ENCODE measurements at places on chromosomes 1 and 21.

DNA sequence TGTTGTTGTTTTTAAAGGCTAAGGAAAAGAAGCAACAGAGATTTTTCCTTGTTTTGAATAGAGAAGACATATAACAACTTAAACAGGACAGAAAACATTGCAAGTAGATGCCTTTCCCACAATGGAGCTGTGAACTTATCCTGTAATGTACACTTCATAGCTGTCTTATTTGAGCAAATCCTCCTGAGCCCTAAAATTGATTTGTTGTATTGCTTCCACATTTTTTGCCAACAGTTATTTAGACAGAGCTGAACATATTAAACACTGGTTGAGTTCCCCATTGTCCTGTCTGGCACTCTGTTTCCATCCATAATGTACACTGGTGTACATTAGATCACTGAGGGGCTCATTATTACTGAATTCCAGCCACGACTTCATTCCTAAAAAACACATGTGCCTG is 32.2 kb downstream of the CACHD1 start:
- no peak for DNase-seq

DNA sequence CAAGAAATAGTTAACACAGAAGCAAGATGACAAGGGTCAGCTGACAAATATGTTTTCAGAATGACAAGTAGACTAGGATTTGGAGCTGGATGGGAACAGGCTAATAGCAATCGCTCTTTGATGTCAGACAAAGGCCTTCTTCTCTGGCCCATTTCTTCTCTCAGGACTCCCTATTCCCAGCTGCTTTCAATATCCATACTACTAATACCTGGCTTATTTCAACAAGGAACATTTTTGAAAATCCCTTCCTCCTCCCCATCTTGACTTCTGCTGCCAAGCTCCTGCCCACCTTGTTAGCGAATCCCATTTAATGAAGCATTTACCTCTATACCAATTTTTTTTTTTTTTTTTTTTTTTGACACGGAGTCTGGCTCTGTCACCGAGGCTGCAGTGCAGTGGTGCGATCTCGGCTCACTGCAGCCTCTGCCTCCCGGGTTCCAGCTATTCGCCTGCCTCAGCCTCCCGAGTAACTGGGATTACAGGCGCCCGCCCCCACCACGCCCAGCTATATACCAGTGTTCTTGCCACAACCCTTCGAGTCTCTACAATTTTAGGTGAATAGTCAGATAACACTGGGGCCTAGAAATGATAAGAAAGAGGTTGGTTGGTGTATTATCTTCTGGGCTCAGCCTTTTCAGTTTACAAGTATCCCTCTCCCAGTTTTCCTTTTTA is 68.4 kb downstream of the MACF1 start:
- DNase-seq: no peak

DNA sequence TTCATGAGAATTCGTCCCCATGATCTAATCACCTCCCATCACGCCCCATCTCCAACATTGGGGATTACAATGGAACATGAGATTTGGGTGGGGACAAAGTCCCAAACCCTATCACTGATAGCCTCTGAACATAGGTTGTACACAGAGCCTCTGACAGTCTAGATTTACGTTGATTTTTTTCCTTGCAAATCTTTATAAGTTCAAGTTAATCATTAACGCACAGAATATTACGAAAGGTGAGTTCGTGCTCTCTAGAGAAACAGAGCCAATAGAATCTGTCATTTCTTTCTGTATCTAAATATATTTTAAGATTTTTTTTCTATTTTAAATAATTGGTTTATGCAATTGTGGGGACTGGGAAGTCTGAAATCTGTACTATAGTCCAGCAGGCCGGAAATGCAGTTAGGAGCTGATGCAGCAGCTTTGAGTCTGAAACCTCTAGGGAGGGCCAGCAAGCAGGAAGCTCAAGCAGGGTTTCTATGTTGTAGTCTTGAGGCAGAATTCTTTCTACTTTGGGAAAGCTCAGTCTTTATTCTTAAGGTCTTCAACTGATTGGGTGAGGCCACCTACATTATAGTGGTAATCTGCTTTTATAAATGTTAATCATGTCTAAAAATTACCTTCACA is 61.0 kb downstream of the SELENOF start:
- DNase-seq: no peak

GRCh38 chr1:19651141-19651737 is 7.1 kb downstream of the NBL1 start:
- no peak for DNase-seq

DNA sequence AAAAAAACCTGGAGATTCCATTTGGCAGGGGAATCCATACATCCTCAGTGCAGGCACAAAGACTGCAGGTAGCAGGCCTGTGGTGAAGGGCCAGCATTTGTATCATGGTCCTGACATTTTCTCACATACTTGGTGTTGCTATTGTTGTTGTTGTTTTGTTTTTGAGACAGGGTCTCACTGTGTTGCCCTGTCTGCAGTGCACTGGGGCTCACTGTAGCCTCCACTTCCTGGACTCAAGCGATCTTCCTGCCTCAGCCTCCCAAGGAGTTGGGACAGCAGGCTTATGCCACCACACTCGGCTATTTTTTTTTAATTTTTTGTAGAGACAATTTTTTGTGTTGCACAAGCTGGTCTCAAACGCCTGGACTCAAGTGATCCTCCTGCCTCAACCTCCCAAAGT is 140.8 kb upstream of the ZNF644 start:
- no peak for DNase-seq

GRCh38 chr1:244460197-244460596 is 876 bp upstream of the CATSPERE start:
- no peak for DNase-seq

- no peak for DNase-seq
Measured at GRCh38 chr1:242245255-242245654, 246.4 kb upstream of the MAP1LC3C start.

- DNase-seq: peak; percentile 10
Measured at GRCh38 chr21:33578214-33578613, 10.3 kb downstream of the DONSON start.

- no peak for DNase-seq
Measured at GRCh38 chr1:209768354-209768774, 12.5 kb downstream of the TRAF3IP3 start.

GRCh38 chr1:212645546-212646543 is 37.3 kb downstream of the ATF3 start:
- DNase-seq: no peak

GRCh38 chr1:54995835-54996234 is 2.9 kb upstream of the BSND start:
- no peak for DNase-seq

DNA sequence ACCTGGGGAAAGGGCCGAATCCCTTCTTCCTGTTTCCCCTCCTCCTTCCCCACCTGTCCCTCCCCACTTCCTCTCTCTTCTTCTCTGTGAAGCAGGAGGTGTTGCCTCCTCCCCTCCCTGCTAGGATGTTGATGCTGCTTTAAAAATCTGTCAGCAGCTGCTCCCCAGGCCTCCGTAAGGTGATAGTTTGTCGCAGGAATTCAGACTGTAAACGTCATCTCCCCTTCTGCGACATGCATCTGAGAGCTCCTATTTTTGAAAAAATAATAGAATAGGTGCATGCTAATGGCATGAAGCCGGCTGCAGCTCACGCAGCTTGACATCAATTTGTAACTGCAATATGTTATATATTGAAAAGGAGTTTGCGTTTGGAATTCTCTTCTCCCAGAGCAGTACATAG is 70.1 kb downstream of the KAZN start:
- no peak for DNase-seq

- no peak for DNase-seq
Measured at GRCh38 chr1:77938651-77939050, 40.2 kb downstream of the FUBP1 start.

- DNase-seq: no peak
Measured at GRCh38 chr1:94501935-94502334, 39.6 kb downstream of the F3 start.

DNA sequence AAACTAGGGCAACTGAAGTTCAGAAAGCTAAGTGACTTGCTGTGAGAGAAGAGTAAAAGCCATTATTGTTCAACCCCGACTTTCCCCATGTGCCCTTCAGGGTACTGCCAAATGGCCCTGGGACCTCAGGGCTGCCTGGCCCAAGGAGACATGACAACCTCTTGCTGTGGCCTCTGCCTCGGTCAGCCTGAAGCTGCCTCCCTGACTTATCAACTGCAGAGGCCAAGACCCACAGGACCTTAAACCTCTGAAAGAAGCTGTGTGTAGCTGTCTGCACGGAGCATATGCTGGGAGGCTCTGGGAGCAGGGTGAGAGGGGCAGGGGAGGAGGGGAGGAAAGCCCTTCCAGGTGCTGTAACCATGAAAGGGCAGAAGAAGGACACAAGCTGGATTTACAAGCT is 35.9 kb downstream of the HMGB4 start:
- no peak for DNase-seq

DNA sequence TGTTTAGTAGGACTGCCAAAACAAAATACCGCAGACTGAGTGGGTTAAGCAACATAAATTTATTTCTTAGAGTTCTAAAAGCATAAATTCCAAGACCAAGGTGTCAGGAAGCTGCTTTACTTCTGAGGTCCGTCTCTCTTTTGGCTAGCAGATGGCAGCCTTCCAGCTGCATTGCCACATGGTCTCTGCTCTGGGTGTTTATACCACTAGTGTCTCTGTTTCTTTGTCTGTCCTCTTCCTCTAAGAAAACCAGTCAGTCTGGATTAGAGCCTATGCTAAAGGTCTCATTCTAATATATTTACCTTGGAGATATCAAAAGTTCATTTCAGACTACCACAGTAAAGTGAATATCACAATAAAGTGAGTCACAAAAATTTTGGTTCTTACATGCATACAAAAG is 519.8 kb downstream of the COL11A1 start:
- no peak for DNase-seq

DNA sequence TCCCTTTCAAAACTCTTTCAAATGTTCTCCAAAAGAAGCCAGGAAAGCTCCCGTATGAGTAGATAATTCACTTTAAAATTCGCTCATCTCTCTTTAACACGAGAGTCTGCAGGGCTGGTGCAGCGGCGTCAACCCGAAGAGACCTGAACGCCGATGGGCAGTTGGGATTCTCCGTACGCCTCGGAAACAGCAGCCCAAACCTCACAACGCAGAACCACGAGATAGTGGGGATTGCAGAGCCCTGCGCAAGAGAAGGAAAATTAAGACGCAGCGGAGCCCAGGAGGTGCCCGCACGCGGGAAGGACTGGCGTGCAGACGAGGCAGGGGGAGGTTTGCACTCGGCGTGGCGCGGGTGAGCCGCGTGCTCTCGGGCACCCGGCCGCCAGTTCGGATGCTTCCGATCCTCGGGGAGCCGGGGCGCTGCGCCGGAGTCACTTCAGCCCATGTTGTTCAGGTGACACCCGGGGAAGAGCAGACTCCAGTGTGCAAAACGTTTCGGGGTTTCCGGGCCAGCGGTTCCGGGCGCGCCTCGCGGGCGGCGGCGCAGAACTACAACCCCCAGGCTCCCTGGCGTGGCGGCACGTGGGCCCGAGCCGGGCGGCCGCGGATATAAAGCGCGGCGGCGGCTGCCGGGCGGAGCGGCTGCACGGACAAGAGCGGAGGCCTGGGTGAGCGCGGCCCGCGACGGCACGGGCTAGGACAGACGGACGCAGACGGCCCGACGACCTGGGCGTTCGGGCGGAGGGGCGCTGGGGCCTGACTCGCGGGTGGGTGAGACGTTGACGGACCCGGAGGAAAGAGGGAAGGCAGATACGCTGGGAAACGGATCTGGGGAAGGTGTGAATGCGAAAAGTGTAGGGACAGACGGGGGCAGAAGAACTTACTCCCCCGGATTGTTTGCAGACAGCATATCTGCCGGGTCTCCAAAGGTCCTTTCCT is at the start of gene NPL:
TSS of gene NPL (plus strand) at position 636 of the 939 bp plus-strand sequence. CDS start 4,599 bp downstream, outside the sequence.
- peak; percentile 30 for DNase-seq

GRCh38 chr1:244235157-244235556 is 184.1 kb downstream of the ZBTB18 start:
- no peak for DNase-seq

DNA sequence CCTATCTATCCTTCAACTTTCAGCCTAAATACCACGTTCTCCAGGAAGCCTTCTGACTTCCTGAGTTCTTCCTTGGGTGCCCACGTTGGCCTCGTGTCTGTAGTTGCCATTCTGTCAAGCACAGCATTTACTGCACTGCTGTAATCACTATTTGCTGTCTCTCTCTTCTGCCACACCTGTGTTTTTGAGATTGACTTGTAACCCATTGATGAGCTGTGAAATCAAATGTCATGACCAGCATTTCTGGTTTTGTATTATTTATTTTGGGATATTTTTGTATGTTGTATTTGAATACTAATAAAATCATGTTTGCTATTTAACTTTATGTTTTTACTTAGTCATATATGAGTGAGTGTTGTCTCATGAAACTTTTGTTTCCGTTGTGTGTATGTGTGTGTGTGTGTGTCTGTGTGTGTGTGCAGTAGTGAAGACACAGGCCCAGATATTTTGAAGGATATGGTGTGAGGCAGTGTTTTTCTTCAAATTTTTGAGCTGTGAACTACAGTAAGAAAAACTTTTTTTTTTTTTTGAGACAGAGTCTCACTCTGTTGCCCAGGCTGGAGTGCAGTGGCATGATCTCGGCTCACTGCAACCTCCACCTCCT is 126.2 kb upstream of the SERBP1 start:
- no peak for DNase-seq

Measured in GM04504 (cell line).